ENCODE measurements at places on chromosomes 2 and 18. TPM values are rescaled to one million over a fixed set of nuclear protein-coding genes. Genes with fewer than 3 reads are reported as not detected.

- H3K36me3 ChIP-seq = peaks cover 2% of the 10 kb centered on the region
- peak overlapping the region; percentile 23 for H3K27ac ChIP-seq
- H3K27me3 ChIP-seq = no peaks in the 10 kb centered on the region
- DNase-seq = no peak
- H3K4me1 ChIP-seq = no peaks in the 10 kb centered on the region
- peak overlapping the region; percentile 58 for H3K4me3 ChIP-seq
These were observed 585 bp upstream of the MOB1A start for GRCh38 chr2:74179063-74179865.

DNA sequence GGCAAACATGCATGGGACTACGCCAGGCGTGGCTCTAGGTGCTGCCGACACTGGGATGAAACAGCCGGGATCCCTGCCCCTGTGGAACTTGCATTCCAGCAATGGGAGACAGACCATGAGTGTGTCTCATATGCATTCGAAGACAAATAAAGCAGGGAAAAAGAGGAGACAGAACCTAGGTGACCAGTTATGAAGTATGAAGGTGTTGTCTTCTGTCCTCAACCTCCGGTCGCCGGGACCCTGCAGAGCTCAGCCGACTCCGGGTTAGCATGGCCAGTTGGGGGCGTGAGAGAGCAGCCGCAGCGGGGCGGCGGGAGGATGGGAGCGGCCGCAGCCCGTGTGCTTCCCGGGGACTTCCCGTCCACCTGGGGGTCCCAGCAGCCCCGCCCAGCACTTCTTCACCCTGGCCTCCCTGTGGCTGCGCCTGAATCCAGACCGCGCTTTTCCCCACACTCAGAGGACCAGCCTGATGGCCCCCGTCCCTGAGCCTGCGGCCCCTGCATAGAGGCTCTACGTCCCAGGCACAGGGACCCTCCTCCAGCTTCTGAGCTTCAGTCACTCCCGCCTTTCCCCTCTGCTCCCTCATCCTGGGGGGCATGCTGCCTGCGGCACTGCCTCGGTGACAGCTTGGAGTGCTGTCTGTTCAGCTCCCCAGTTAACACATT, 11.4 kb downstream of the ID2 start:
- no peaks in the 10 kb centered on the region for H3K36me3 ChIP-seq
- H3K27me3 ChIP-seq = no peaks in the 10 kb centered on the region
- DNase-seq = peak; percentile 71
- H3K4me3 ChIP-seq = peak overlapping the region; percentile 38
- H3K27ac ChIP-seq = no peak overlapping the region
- H3K4me1 ChIP-seq = no peaks in the 10 kb centered on the region

DNA sequence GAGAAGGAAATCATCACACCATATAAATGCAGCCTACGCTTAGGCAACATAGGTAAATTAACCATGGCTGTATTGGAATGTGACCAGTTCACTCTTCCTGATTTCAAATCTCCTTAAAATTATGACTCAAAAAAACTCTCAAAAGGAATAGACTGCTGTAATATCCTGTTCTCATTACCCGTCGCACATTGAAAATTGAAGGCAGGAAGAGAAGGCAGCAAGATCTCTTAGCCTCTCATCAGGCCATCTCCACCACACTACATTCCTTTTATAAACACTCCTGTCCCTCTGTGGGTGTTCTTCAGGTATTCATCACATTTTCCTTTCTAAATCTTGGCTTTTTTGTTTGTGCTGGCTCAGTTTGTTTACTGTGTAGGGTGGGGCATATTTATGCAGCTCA, 83.2 kb downstream of the PPP1R1C start:
- no peaks in the 10 kb centered on the region for H3K36me3 ChIP-seq
- H3K4me1 ChIP-seq = no peaks in the 10 kb centered on the region
- no peak overlapping the region for H3K27ac ChIP-seq
- H3K4me3 ChIP-seq = no peak overlapping the region
- H3K27me3 ChIP-seq = no peaks in the 10 kb centered on the region

The GCKR gene
- total RNA-seq = 2.2 TPM

DNA sequence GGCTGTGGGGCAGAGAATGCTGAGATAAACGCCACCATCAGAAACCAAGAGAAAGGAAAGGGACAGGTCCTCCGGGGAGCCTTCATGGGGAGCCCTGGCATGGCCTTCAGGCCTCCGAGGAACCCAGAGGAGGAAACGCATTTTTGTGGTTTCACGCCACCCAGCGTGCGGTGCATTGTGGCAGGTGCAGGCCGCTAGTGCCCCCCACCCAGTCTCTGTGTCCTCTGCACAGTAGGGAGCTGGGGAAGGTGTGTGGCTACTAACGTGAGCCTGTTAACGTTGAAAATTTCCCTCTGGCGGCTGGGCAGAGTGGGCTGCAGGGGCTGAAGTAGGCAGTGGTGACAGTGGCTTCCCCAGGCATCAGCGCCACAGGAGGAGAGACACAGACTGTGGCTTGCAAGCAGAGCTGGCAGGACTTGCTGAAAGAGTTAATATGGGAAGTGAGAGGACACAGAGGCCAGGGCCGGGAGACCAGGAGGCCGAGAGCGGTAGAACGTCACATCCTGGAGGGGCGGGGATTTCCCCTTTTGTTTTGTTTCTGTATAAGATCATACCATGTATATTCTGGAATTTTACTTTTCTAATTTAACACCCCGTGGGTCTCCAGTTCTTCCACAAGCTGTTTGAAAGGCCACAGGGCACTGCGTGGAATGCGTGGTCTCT, 166.9 kb downstream of the GBX2 start:
- H3K36me3 ChIP-seq = no peaks in the 10 kb centered on the region
- DNase-seq = no peak
- H3K27me3 ChIP-seq = no peaks in the 10 kb centered on the region
- no peaks in the 10 kb centered on the region for H3K4me1 ChIP-seq

The SMCHD1 gene
- 59.0 TPM for total RNA-seq

DNA sequence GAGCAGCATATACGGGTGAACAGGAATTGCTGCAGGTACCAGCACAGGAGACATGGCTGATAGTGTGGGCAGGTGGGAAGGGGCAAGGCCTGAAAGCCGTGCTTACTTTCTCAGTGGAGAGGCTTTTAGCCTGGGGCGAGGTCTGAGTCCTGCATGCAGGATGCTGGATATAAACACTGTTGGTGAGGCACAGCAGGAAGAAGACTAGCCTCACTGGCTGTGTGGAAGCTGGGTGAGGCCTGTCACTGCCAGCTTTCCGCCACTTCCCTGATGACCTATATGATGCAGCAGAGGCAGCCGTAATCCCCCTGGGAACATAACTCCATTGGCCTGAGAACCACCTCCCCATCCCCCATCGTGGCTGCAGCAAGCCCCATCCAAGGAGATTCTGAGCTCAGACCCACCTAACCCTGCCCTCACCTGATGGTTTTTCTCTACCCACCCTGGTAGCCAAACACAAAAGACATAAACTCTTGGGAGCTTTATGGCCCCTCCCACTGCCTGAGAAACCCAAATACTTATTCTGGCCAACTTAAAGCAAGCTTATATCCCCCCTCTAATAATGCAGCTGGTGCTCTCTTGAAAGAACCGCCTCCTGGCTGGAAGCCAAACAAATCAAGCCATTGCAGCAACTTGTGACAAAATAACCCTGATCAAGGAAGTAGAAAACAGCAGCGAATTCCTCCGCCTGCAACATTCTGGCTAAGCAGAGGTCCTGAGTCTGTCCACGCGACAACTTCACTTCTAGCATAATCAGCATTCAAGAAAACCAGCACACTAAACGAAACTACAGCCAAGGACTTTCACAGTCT, 54.6 kb upstream of the DSC1 start:
- H3K4me1 ChIP-seq = peaks cover 3% of the 10 kb centered on the region
- H3K27me3 ChIP-seq = no peaks in the 10 kb centered on the region
- H3K36me3 ChIP-seq = no peaks in the 10 kb centered on the region
- H3K4me3 ChIP-seq = no peak overlapping the region

The NLRC4 gene
- total RNA-seq = 2.3 TPM

- no peak for DNase-seq
- H3K27me3 ChIP-seq = no peaks in the 10 kb centered on the region
- no peaks in the 10 kb centered on the region for H3K36me3 ChIP-seq
- no peak overlapping the region for H3K4me3 ChIP-seq
These were observed 23.5 kb downstream of the TMEM37 start for GRCh38 chr2:119455066-119455718.

DNA sequence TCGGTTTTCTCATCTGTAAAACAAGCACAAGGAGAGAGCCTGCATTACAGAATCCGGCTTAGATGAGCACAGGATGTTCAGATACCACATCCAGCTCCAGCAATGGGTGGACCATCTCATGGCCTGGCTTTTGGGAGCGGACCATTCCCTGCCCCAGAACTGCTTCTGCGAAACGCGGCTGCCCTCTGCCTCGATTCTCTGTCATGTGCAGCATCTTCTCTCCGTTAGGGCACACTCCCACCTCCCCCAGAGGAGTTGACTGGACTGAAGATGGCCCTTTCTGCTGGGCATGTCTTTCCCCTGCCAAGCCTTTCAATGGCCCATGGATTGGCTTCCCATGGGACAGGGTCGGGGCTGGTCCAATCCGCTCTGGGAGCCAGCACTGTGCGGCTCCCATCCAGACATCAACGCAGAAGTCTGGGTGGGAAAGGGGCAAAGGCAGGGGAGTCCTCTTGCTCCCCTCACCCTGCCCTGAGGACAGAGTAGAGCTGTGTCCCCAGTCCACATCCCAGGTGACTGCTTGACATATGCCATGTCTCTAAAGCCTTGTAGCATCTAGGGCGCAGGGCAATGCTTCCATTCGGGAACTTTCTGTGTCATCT, 14.3 kb upstream of the FAHD2A start:
- no peaks in the 10 kb centered on the region for H3K27me3 ChIP-seq
- H3K27ac ChIP-seq = no peak overlapping the region
- no peaks in the 10 kb centered on the region for H3K36me3 ChIP-seq

GRCh38 chr2:66437691-66438497, 3.0 kb downstream of the MEIS1 start:
- H3K36me3 ChIP-seq = no peaks in the 10 kb centered on the region
- H3K4me3 ChIP-seq = peak overlapping the region; percentile 91
- peak; percentile 56 for DNase-seq
